ENCODE measurements at places on chromosomes 1 and 21.

DNA sequence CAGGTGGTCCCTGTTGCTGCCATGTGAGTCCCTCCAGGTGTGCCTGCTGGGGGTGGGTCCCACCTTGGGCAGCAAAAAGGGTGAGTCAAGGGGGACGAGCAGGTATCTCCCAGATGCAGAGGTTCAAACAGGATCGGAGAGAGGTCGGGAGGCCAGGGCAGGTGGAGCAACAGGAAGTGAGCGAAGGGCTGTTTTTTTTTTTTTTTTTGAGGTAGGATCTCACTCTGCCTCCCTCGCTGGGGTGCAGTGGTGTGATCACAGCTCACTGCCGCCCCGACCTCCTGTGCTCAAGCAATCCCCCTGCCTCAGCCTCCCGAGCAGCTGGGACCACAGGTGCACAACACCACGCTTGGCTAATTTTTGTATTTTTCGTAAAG is 39.4 kb downstream of the SLC2A7 start:
- peak; percentile 27 for DNase-seq

- DNase-seq = no peak
These were observed 709 bp downstream of the PRELP start for GRCh38 chr1:203476216-203476814.

- DNase-seq = no peak
These were observed 11.1 kb downstream of the TNNI3K start for GRCh38 chr1:74246315-74246714.

- peak; percentile 78 for DNase-seq
These were observed 77.9 kb downstream of the ADARB1 start for GRCh38 chr21:45152265-45152746.

DNA sequence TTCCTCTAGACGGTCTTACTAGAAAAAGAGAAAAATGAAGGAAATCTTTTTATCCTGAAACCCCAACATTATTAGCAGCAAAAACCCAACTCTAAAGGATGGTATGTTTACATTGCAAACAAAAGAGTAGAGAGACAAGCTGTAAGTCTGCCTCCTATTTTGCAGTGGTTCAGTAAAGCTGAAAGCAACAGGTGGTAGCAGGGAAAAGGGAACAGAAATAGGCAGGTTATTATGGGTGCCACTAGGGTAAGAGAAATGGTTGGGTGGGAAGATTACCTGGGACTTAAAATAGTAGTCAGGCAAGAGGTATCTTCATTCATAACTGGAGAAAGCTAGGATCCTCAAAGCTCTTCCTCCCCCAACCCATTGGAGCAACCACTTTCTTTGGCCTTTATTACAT is 13.7 kb downstream of the CLSPN start:
- DNase-seq = no peak

DNA sequence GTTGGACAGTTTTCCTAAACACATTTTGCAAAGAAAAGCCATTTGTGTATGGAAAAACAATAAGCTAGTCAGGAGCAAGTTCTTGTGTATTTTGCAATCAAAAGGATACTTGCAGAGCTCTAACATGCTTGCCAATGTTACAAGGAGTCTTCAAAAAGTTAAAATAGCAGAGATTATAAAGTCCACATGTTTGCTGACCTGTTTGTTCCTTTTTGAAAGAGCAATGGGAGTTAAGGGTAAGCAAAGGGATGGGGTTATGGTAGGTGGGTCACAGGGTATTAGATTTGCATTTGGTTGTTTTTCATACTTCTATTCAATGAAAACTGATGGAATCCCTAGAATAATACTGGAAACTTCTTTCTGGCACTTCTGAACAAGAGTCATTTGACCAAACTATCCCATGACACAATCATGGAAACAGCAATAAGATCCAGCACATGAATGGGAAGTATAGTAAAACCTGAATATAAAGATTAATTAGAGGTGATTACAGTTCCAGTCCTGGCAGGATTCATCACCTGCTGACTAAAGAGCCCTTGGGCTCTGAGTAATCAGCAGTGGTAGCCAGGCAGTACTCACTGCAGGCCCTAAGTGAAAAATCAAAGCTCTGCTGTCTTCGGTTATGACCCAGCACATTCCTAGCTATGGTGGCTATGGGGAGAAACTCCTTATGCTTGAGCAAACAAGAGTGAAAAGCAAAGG is 27.1 kb upstream of the ZC3H11B start:
- DNase-seq = no peak

GRCh38 chr1:53511323-53511932 is 52.2 kb downstream of the DMRTB1 start:
- no peak for DNase-seq

DNA sequence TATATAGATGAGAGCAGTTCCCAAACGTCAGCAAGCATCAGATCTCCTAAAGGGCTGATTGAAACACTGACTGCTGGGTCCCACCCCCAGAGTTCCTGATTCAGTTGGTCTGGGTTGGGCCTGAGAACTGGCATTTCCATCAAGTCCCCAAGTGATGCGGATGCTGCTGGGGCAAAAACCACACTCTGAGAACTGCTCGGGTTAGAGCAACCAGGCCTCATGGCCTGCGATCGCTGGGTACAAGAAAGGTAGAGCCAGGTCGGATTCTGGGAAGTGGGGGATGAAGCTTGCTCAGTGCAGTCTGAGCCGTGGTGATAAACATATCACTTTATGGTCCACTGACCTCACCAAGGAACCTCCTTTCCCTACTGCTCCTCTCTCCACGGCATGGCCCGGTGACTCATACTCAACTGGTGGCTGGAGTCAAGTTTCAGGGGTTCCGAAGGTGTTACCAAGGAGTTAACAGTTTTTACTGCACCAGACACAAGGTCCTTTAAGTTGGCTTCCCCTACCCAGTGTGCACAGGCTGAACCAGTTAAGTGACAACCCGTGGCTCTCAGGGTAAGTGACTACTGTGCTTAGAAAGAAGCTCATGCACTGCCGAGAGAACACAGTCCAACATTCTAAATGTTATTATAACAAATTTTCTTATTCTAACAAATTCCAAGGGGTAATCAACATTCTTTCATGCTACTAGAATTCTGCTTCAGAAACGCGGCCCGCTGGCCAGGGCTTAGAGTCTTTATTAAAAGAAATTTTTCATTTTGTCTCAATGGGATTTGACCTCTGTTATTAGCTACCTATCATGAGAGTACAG is 153.5 kb downstream of the TGFBR3 start:
- DNase-seq = peak; percentile 65

DNA sequence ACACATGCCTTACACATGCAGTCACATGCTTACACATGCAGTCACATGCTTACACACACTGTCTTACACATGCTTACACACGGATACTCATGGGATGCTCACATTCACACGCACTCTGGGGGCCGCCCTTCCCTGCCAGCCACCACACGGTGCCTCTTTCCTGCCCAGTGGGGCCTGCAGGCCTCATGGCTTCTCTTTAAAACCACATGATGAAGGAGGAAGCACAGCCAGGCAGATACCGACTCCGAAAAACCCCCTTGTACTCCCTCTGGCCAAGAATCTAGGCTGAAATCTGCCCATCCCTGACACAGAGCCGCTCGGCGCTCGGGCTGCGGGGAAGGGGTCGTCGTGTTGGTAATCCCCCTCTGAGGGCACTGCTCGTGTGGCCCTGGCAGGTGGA is 113.0 kb downstream of the PRDM16 start:
- DNase-seq = no peak

DNA sequence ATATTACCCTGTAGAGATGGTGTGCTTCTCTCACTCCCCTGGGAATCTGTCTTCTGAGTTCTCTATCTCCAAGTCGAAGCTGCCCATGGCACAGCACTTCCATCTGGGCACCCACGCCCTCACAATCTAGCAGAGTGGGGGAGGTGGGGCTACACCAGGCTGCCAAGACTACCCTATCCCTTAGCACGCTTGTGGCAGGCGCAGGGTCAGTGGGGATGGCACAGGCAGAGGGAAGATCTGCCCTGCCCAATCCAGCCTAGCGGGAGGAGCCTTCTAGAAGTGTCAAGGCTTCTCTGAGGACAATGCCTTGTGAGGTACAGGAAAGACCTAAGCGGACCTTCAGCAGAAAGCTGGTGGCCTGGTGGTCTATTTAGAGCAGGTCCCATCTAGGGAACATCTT is 49.1 kb downstream of the DMAP1 start:
- DNase-seq = no peak

- DNase-seq = peak; percentile 34
These were observed 20.8 kb downstream of the KCNJ15 start for GRCh38 chr21:38277501-38278131.

- no peak for DNase-seq
These were observed 563.0 kb upstream of the NEGR1 start for GRCh38 chr1:72845381-72845780.

GRCh38 chr1:182050481-182051448 is 10.7 kb downstream of the ZNF648 start:
- DNase-seq = no peak

GRCh38 chr1:183733715-183734114 is 71.2 kb upstream of the RGL1 start:
- DNase-seq = no peak

- no peak for DNase-seq
These were observed 8.7 kb upstream of the TRAPPC10 start for GRCh38 chr21:44003307-44003966.

- DNase-seq = no peak
These were observed 2.0 kb downstream of the INAVA start for GRCh38 chr1:200896531-200897196.

Measured in activated CD4-positive, alpha-beta memory T cell treated with anti-CD3 and anti-CD28 coated beads for 36 hours (primary cell).